ENCODE measurements at places on chromosomes 6 and 20.

DNA sequence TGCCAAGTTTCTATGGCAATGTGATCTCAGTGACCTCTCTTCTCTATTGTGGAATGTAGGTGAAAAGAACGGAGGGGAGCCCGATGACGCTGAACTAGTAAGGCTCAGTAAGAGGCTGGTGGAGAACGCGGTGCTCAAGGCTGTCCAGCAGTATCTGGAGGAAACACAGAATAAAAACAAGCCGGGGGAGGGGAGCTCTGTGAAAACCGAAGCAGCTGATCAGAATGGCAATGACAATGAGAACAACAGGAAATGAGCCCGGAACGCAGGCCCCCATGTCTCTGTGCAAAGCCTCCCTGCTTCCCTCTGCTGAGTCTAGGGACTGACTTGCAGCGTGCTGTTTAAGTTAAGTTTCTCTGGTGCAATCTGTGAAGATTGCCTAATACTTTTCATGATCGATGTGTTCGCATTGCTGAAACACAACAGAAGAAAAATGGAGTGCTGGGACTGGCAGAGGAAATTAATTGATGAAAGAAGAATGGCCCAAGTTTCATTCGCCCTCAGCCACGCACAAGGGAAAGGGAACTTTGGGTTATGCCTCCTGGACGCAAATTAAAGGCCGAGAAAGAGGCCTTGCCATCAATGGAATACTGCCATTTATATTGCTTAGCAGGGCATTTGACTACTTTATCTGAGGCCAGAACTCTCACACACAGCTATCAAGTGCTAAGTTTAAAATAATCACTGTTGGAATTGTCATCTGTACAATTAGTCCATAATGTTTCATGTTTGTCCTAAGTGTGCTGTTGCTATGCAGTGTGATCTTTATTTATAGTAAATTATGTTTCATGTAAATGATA, 146.4 kb downstream of the AKAP7 start:
- no peaks in the 10 kb centered on the region for H3K27me3 ChIP-seq
- no peaks in the 10 kb centered on the region for H3K4me1 ChIP-seq
- H3K4me3 ChIP-seq: no peak overlapping the region
- no peak for DNase-seq
- H3K27ac ChIP-seq: no peak overlapping the region

DNA sequence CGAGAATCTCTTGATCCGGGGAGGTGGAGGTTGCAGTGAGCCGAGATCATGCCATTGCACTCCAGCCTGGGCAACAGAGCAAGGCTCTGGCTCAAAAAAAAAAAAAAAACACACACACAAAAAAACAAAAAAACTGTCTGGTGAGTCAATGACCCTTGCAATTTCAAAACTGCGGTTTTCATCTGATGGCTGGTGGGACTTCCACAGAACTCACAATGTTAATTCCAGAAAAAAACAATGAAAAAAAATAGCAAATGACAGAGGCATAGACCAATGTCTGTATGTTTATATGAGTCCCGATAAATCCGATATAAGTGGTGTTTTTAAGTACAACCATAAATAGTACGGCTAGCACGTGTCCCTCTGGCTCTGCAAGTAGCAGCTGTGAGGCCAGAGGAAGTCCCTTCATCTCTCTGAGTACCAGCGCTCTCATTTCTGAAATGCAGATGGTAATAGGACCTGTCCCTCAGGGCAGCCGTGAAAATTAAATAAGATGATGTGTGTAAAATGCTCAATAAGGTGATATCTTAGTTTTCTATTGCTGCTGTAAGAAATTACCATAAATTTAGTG, 21.9 kb upstream of the PTPN1 start:
- H3K27ac ChIP-seq: no peak overlapping the region
- DNase-seq: no peak
- no peaks in the 10 kb centered on the region for H3K4me1 ChIP-seq
- H3K36me3 ChIP-seq: no peaks in the 10 kb centered on the region
- no peak overlapping the region for H3K4me3 ChIP-seq

GRCh38 chr20:17227219-17227575, 357 bp downstream of the PCSK2 start:
- H3K4me3 ChIP-seq: peak overlapping the region; percentile 16
- no peak for DNase-seq
- H3K4me1 ChIP-seq: no peaks in the 10 kb centered on the region
- no peaks in the 10 kb centered on the region for H3K27me3 ChIP-seq
- H3K36me3 ChIP-seq: no peaks in the 10 kb centered on the region
- no peak overlapping the region for H3K27ac ChIP-seq

DNA sequence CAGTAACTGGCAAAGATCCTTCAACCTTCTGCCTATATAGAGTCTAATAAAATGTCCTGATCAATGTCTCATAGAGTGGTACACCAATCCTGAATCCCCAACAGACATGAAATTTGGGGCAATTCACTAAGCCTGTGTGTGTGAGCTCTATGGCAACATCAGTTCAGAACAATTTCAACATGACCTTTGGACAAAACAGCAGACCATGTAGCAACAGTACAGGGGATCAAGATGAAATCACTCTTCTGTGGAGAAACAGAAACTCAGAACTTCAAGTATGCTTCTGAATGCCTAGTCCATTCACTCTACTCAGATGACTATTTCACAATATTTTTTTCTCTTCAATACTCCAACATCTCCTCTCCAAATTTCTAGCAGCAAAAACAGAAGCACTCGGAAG, 49.1 kb upstream of the OPRM1 start:
- H3K4me3 ChIP-seq: no peak overlapping the region
- H3K27ac ChIP-seq: no peak overlapping the region
- H3K27me3 ChIP-seq: no peaks in the 10 kb centered on the region
- DNase-seq: no peak

GRCh38 chr20:650281-650680, 2.7 kb downstream of the SRXN1 start:
- no peak overlapping the region for H3K4me3 ChIP-seq
- peaks cover 11% of the 10 kb centered on the region for H3K4me1 ChIP-seq
- H3K36me3 ChIP-seq: peaks cover 39% of the 10 kb centered on the region
- H3K27ac ChIP-seq: no peak overlapping the region
- H3K27me3 ChIP-seq: no peaks in the 10 kb centered on the region

GRCh38 chr6:37783856-37784584, 35.5 kb upstream of the ZFAND3 start:
- no peaks in the 10 kb centered on the region for H3K27me3 ChIP-seq
- peak overlapping the region; percentile 70 for H3K4me3 ChIP-seq
- H3K36me3 ChIP-seq: no peaks in the 10 kb centered on the region
- H3K4me1 ChIP-seq: no peaks in the 10 kb centered on the region
- no peak overlapping the region for H3K27ac ChIP-seq
